ENCODE measurements at places on chromosomes 3 and 15. TPM values are rescaled to one million over a fixed set of nuclear protein-coding genes. Genes with fewer than 3 reads are reported as not detected.
A peak's percentile ranks its signal among the peaks of the same experiment; 100 is the strongest.

DNA sequence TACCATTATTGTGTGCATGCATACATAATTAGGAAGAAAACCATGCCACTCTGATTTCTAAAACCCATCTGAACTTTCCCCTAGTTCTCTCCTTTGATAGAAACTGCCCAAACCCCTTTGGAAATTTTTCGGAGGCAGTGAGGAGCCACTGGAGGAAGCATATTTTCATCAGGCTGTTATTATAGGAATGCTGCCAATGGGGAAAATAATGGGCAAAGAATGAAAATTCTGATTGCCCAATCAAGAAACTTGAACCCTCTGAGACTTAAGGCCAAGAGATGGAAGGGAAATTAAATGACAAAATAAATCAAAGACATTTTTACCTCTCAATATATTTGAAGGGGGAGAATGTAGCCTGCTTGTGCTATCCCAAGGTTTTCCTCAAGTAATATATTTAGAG, 376.0 kb upstream of the PDZRN3 start:
- no peaks in the 10 kb centered on the region for H3K4me1 ChIP-seq
- no peak overlapping the region for H3K27ac ChIP-seq
- no peaks in the 10 kb centered on the region for H3K27me3 ChIP-seq
- DNase-seq, result no peak
- H3K4me3 ChIP-seq, result no peak overlapping the region
- no peaks in the 10 kb centered on the region for H3K36me3 ChIP-seq

- no peak for DNase-seq
- no peaks in the 10 kb centered on the region for H3K4me1 ChIP-seq
- no peak overlapping the region for H3K27ac ChIP-seq
- H3K36me3 ChIP-seq, result no peaks in the 10 kb centered on the region
- H3K27me3 ChIP-seq, result no peaks in the 10 kb centered on the region
Measured at GRCh38 chr15:54559405-54560069, 581.3 kb downstream of the UNC13C start.

DNA sequence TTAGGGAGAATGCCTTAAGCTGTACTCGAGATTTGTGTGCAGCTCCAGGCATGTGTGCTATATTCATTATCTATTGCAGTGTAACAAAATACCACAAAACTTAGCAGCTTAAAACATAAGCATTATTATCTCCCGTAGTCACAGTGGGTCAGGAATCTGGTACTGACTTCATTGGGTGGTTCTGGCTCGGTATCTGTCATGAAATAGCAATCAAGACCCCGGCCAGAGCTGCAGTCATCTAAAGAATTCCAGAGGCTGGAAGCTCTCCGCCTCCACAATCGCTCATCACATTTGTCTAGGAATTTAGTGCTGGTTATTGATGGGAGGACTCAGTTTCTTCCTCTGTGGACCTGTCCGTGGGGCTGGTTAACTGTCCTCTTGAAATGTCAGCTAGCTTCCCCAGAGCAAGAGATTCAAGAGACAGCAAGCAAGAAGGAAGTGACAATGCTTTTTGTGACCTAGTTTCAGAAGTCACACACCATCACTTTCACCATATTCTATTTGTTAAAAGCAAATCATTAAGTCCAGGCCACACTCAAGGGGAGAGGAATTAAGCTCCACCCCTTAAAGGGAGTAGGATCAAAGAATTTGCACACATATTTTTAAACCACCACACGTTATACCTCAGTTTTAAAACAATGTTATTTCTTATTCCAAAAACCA, 76.1 kb downstream of the TOP2B start:
- H3K4me1 ChIP-seq, result no peaks in the 10 kb centered on the region
- no peak for DNase-seq
- H3K27me3 ChIP-seq, result no peaks in the 10 kb centered on the region
- H3K36me3 ChIP-seq, result no peaks in the 10 kb centered on the region
- H3K4me3 ChIP-seq, result no peak overlapping the region

GRCh38 chr3:194140520-194141414, 4.8 kb downstream of the HES1 start:
- H3K4me1 ChIP-seq, result peaks cover 38% of the 10 kb centered on the region
- peaks cover 4% of the 10 kb centered on the region for H3K36me3 ChIP-seq
- H3K4me3 ChIP-seq, result peak overlapping the region; percentile 46
- DNase-seq, result peak; percentile 85

DNA sequence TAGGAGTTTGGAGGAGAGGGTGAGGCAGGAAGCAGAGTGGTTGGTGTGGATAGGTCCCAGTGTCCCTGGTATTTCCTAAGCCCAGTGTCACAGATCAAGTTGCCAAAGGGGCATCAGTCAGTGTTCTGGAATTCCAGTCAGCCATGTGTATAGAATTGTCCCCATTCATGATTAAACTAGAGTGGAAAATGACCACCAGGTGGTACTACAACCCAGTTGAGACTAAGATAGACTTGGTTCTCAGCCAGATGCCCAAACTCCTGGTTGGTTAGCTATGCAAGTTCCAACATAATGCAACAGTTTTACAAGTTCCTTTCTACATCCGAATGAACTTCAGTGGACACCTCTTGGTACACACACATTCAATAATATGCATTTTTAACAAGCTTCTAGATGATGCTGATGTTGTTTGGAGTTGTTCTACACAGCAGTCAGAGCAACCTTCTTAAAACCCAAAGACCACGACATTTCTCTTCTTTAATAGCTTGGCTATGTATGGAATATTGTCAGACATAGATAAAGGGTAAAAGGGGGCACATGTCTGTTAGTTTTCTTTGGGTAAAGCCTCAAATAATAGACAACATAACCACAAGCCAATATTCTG, 8.4 kb upstream of the ATR start:
- no peaks in the 10 kb centered on the region for H3K4me1 ChIP-seq
- H3K4me3 ChIP-seq, result no peak overlapping the region
- H3K36me3 ChIP-seq, result no peaks in the 10 kb centered on the region
- H3K27ac ChIP-seq, result no peak overlapping the region
- H3K27me3 ChIP-seq, result no peaks in the 10 kb centered on the region
- DNase-seq, result peak; percentile 85

GRCh38 chr15:55799291-55800212, 56.6 kb upstream of the PRTG start:
- no peaks in the 10 kb centered on the region for H3K36me3 ChIP-seq
- no peak overlapping the region for H3K27ac ChIP-seq
- H3K4me1 ChIP-seq, result peaks cover 30% of the 10 kb centered on the region
- DNase-seq, result peak; percentile 80
- H3K27me3 ChIP-seq, result no peaks in the 10 kb centered on the region
- no peak overlapping the region for H3K4me3 ChIP-seq

DNA sequence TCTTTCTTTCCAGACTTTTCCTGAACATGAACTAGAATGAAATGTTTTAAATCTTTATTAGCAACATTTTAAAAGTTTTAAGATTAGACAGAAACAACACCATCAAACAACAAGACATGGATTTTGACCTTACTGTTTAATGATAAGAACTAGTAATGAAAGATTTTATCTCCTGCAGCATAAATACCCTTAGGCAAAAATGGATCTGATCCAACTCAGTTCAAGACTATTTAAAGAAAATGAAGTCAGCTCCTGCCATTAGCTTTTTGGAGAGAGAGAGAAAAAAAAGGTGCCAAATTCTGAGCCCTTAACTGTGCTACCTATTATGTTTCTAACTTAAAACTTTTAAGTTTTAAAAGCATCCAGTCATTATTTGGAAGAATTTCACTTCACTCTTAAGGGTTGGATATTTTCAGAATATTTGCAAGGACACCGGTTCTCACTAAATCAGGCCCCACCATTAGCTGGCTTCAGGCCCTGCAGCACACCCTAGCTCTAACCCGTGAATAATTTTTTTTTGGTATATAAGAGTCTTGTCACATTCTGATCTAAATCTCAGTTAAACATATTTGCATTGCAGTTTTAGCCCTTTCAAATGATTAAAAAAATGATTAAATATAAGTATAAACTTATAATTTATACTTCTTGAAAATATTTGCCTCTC, 60.0 kb downstream of the NR1I2 start:
- peaks cover 8% of the 10 kb centered on the region for H3K36me3 ChIP-seq
- H3K4me1 ChIP-seq, result no peaks in the 10 kb centered on the region
- no peak overlapping the region for H3K27ac ChIP-seq

- H3K36me3 ChIP-seq, result no peaks in the 10 kb centered on the region
- H3K27ac ChIP-seq, result no peak overlapping the region
- no peak for DNase-seq
- H3K4me1 ChIP-seq, result peaks cover 4% of the 10 kb centered on the region
Measured at GRCh38 chr15:29222129-29222853, 47.3 kb downstream of the NSMCE3 start.

GRCh38 chr15:45589256-45589655, 2.1 kb downstream of the BLOC1S6 start:
- no peak overlapping the region for H3K27ac ChIP-seq
- peaks cover 17% of the 10 kb centered on the region for H3K4me1 ChIP-seq
- no peaks in the 10 kb centered on the region for H3K36me3 ChIP-seq
- no peaks in the 10 kb centered on the region for H3K27me3 ChIP-seq

DNA sequence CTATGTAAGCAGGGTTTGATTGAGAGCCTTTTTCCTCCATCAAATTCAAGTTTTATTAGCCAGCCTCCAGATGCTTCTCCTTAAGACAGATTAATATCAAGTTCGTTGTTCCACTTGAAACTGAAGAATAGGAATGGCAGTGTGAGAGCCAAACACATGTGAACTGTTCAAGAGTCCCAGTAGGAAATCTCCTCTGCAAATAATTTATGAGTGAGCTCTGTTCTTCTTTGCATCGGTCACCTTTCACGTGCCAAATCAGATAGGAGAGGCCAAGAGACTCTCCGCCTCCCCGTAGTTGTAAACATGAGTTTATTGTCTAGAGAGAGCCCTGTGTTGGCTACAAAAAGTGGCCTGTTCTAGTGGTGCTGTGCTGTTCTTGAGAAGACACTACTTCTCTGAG, 372.1 kb upstream of the NR2F2 start:
- no peak overlapping the region for H3K4me3 ChIP-seq
- H3K27ac ChIP-seq, result no peak overlapping the region
- no peak for DNase-seq
- no peaks in the 10 kb centered on the region for H3K36me3 ChIP-seq

GRCh38 chr3:158739661-158740060, 7.4 kb upstream of the RARRES1 start:
- DNase-seq, result no peak
- H3K4me1 ChIP-seq, result no peaks in the 10 kb centered on the region
- H3K36me3 ChIP-seq, result no peaks in the 10 kb centered on the region
- no peak overlapping the region for H3K27ac ChIP-seq
- no peak overlapping the region for H3K4me3 ChIP-seq

DNA sequence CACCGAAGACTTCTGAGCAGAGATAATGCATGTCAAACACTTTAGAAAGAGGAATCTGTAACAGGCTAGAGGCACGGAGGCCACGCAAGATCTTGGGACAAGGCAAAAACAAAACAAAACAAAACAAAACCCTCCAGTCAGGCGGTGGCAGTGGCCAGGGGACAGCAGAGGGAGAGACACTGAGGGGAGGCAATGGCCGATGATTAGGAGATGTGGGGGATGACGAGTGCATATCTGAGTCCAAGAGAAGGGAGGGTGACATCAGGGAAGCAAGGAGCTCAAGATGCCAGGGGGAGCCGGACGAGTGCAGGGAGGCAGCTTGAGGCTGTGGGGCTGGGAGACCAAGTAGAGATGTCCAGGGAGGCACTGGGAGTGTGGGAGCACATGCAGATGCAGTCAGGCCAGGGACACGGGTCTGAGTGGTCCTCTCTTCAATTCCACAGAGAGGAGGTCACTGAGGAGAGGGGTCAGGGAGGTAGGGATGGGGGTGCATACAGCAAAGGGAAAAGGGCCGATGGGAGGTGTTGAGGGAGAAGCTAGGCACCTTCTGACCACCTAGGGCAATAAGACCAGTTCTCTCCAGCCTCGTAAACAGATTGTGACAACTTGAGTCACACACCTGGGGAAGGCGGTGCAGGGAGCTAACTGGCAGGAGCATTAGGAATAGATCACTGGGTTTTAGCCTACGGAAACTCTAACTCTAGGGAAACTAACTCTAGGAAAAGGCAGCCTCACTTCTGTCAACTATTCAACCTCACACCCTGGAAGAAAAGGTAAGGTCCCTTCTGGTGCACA, 29.6 kb downstream of the SLCO2A1 start:
- peaks cover 17% of the 10 kb centered on the region for H3K27me3 ChIP-seq
- H3K4me1 ChIP-seq, result peaks cover 12% of the 10 kb centered on the region
- no peak overlapping the region for H3K4me3 ChIP-seq
- no peak overlapping the region for H3K27ac ChIP-seq

GRCh38 chr3:56413911-56414310, 54.4 kb downstream of the ERC2 start:
- H3K27ac ChIP-seq, result no peak overlapping the region
- no peaks in the 10 kb centered on the region for H3K4me1 ChIP-seq
- H3K27me3 ChIP-seq, result no peaks in the 10 kb centered on the region
- no peak overlapping the region for H3K4me3 ChIP-seq
- DNase-seq, result no peak
- no peaks in the 10 kb centered on the region for H3K36me3 ChIP-seq

DNA sequence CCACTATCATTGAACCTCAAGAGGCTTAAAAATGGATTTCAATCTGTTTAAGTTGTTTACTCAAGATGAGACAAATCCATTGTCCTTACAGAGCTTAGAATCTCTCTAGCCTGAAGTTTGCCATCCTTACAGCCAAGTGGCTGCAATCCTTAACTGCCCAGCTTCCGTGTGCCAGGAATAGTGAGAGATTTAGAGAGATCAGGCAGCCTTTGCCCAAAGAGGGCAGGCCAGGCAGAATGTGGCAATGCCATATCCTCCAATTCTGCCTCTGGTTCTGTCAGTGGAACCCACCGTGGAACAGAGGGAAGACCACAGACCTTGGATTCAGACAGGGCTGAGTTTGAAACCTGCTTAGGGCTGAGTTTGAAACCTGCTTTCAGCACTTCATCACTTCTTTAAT, 374.3 kb downstream of the VPS13C start:
- H3K36me3 ChIP-seq, result no peaks in the 10 kb centered on the region
- H3K27ac ChIP-seq, result no peak overlapping the region
- no peak for DNase-seq
- H3K4me3 ChIP-seq, result no peak overlapping the region
- no peaks in the 10 kb centered on the region for H3K27me3 ChIP-seq

GRCh38 chr3:128847666-128848370, 31.6 kb upstream of the ACAD9 start:
- H3K27ac ChIP-seq, result no peak overlapping the region
- no peak overlapping the region for H3K4me3 ChIP-seq
- DNase-seq, result no peak
- H3K4me1 ChIP-seq, result peaks cover 6% of the 10 kb centered on the region
- no peaks in the 10 kb centered on the region for H3K36me3 ChIP-seq

Gene EXOG
- 13.8 TPM for total RNA-seq

Gene ITIH4
- total RNA-seq, result 2.4 TPM

Gene SERINC4
- not detected for total RNA-seq

Gene ZNF501
- 9.9 TPM for total RNA-seq

Gene CSK
- 18.3 TPM for total RNA-seq
